Foreskin fibroblast (primary cell): ENCODE measurements at places on chromosomes 5 and 9.
A peak's percentile ranks its signal among the peaks of the same experiment; 100 is the strongest.

- DNase-seq: no peak
These were observed 70.3 kb upstream of the CNTLN start for GRCh38 chr9:17064558-17064957.

- DNase-seq: no peak
These were observed 379.1 kb downstream of the DMRT2 start for GRCh38 chr9:1429297-1429696.

- DNase-seq: peak; percentile 82
These were observed 52.6 kb downstream of the MED27 start for GRCh38 chr9:132026932-132027585.

GRCh38 chr5:154077696-154078095 lies 38.9 kb downstream of the MFAP3 start:
- DNase-seq: peak; percentile 65

- DNase-seq: peak; percentile 80
These were observed 8.8 kb downstream of the SPARC start for GRCh38 chr5:151677776-151678545.

GRCh38 chr9:127910613-127911205 lies 6.1 kb downstream of the ST6GALNAC4 start:
- DNase-seq: peak; percentile 54

- DNase-seq: no peak
These were observed 26.7 kb upstream of the TENT4A start for GRCh38 chr5:6686501-6686900.

DNA sequence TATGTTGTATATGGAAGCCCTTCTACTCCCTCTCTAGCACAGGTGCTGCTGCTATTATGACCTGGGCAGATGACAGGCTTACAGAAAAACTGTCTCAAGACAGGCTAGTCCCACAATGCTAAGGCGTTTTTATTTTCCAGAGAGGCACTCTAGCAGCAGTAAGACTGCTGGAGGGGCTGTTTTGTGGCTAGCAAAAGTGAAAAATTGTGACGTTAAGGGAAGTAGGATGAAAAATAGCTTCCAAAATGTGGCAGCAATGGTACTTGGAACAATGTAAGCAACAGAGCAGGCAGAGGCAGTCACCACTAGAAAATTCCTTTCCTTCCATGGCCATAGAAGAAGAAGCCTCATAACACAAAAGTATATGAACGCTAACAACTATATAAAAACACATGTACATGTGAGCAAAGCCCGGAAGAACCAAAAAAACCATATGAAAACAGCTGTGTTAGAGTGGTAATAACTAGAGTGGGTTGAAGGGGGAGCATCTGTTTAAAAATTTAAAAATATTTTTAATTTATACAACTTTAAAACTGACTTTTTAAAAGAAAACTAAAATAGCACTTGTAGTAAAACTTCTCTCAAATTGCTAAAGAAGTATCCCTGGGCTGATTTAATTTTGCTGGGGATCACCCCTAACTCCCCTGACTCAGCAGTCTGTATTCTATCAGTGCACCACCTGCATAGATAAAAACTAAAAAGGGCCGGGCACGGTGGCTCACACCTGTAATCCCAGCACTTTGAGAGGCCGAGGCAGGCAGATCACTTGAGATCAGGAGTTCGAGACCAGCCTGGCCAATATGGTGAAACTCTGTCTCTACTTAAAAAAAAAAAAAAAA lies 30.6 kb downstream of the CLINT1 start:
- DNase-seq: peak; percentile 37

DNA sequence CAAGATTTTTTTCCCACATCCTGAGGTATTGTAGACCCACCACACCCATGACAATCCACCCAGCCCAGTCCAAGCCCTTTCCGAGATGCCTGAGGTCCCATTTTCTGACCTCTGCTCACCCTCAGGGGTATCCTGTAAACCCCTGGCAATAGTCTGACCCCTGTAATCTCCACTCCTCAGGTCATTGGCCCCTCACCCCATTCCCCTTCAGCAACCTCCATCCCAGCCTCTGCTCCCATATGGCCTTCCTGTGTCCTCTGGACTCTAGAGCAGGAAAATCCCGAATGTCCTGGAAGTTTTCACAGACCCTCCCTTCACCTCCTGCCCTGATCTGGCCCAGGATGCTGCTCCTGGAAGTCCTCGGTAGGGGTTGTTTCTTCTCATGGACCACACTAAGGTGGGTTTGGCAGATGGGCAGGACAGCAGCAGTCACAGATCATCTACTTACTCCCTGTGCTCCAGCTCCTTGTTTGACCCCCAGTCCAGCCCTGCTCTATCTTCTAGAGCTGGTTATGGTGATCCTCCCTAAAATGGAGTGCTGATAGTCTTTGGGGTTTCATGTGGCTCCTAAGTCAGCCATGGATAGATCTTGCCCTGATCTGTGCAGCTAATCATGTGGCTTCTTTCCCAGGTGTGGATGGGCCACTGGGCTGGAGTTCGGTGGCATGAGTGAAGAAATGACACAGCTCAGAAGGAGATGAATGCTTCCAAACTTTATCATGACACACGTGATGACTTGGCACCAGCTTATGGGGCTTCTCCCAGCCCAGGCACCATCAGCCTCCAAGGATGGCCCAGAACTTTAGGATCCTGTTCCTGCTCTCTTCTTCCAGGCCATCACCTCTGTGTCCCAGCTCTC lies 12.0 kb upstream of the ACSL6 start:
- DNase-seq: no peak

DNA sequence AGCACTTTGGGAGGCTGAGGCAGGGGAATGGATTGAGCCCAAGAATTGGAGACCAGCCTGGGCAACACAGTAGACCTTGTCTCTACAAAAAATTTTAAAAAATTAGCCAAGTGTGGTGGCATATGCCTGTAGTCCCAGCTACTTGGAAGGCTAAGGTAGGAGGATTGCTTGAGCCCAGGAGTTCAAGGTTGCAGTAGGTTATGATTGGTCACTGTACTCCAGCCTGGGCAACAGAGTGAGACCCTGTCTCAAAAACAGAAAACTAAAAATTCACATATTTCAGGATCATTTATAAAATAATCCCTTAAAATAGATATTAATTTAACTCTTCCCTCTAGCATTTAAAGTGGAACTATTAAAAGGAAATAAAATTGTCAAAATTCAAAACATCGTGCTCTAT lies 3.4 kb downstream of the FCHO2 start:
- DNase-seq: no peak

DNA sequence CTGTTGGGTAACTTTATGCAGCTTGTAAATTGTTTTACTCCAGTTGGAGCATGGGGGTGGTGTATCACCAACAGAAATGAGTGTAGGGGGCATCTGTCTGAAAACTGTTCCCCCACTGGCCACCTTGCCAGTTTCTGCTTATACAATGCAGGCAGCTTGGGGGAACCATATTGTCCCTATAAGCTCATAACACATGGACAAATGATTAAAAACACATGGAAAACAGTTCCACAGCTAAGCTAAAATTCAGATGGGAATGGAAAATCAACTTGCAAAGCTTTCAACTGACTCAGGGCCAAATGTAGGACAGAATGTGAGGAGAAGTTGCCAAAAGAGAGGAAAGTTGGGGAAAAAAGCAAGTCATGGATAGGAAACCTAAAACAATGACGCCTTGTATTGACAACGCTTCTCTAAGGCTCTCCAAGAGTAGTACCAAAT lies 7.9 kb upstream of the CER1 start:
- peak; percentile 61 for DNase-seq

- peak; percentile 26 for DNase-seq
These were observed 287.2 kb downstream of the CD180 start for GRCh38 chr5:66909364-66909763.

DNA sequence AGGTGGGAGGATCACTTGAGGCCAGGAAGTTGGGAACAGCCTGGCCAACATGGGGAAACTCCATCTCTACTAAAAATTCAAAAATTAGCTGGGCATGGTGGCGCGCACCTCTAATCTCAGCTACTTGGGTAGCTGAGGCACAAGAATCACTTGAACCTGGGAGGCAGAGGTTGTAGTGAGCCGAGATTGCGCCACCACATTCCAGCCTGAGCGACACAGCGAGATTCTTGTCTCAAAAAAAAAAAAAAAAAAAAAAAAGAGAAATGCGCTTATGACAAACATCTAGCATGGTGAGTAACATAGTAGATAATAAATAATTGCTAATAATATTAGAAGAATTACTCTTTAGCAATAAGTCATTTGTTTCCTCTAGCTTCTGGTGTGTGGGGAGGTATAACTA lies 25.9 kb downstream of the RUSC2 start:
- peak; percentile 45 for DNase-seq

- no peak for DNase-seq
These were observed 6.2 kb downstream of the ZNF883 start for GRCh38 chr9:113005777-113006176.

DNA sequence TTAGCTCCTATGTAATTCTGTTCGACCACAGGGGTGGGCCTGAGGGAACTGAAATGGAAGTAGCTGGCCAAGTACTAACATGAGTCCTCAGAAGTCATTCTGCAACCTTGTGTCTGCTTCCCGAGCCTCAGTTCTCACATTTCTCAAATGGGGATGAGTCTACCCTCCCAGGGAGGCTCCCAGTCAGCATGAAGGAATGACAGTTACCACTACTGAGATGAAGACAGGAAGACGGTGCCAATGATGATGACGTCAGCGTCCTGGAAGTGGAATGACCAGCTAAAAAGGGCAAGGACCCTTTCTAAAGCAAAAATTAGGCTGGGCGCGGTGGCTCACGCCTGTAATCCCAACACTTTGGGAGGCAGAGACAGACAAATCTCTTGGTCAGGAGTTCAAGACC lies 6.8 kb downstream of the PIP5KL1 start:
- peak; percentile 98 for DNase-seq

- no peak for DNase-seq
These were observed 84.3 kb upstream of the SHB start for GRCh38 chr9:38153152-38153909.

GRCh38 chr9:15746905-15747304 lies 194.1 kb downstream of the CCDC171 start:
- DNase-seq: no peak

- peak; percentile 37 for DNase-seq
These were observed 25.0 kb upstream of the C5orf47 start for GRCh38 chr5:173963867-173964441.

DNA sequence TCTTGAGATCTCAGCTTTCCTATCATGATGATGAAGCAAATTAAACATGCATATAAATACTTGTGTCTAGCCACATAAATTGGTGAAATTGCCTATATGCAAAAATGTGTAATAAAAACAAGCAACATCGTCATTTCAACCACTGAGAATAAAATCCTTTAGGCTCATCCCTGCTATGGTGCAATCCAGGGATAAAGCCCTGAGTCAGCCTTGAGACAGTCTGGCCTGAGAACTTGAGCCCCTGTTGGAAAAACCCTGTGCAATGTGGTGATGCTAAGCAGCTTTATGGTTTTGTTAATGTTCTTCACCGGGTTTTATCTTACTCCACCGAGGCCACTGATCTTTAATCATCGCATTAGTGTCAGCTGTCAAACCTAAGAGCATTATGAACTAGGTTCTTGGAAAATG lies 170.5 kb downstream of the DCP2 start:
- DNase-seq: peak; percentile 55

- DNase-seq: no peak
These were observed 226.4 kb downstream of the NFIB start for GRCh38 chr9:14087576-14087975.

DNA sequence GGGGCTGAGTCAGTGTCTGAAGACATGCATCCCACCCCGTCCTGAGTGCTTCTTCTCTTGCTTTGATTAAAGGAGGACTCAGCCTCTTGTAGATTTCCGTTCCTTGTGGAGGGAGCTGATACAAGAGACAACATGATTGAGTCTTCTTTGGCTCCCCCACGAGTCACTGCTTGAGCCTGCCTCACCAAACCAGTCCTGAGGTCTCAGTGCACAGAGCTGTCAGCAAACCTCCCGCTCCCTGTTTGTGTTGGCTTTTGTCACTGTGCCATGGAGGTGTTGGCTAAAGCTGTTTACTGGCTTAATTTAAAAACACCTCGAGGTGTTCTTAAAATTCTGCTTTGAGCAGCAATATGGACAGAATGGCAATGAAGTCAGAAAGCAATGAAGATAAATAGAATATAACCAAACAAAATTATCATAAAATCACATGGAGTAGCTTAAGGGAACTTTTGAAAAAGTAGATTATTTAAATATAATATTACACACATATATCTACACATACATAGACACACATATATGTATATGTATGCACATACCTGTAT lies 234.1 kb upstream of the ANKRD55 start:
- no peak for DNase-seq

DNA sequence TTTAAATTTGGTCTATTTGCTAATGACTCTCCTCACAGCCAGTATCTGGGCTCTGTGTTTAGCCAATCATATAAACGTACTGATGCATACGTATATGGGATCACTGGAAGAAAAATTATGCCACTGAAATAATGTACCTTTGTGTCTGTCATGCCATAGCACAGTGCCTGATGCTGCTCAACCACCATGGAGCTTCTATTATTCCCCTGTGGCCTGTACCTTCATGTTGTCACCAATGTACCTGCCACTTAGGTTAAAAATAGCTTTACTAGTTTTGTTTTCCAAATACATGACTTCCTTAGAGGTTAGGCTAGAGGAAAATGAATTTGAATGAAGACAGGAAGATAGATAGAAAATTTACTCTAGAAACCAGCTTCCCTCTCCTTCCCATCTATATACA lies 34.6 kb downstream of the HACD4 start:
- DNase-seq: no peak

DNA sequence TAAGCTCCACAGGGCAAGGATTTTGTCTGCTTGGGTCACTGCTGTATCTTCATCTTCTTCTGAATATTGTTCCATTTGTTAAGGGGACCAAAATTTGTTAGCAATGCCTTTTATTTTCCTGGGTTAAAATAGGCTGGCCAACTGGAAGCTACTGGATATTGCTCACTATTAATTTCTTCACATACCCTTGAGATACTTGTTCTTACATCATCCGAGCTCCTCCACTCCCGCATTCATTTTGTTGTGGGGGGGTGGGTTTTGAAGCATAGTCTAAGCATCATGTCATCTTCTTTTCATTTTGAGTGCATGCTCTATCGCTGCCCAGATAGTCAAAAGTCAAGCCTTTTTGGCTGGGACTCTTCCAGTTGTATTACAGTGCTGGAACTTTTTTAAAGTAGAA lies 42.5 kb upstream of the PIK3R1 start:
- no peak for DNase-seq
